ENCODE measurements at places on chromosomes 4 and X.

GRCh38 chrX:95076449-95076848, 1402.4 kb downstream of the FAM133A start:
- DNase-seq = no peak

GRCh38 chr4:95410387-95410977, 138.3 kb downstream of the UNC5C start:
- DNase-seq = no peak

DNA sequence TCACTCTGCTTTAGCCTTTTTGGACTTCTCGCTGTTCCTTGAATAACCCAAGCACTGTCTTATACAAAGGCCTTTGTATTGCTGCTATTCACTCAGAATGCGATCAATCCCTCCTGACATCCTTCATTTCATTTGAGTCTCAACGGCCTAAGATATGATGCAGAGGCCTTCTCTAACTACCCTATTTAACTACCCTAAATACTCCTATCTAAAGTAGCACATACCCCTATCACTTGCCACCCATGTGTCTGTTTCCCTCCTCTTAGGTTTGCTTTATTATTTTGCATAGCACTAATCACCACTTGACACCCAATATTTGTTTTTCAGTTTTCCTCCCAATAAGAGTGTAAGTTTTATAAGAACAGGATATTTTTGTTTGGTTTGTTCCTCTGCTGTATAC, 42.3 kb upstream of the ACSL4 start:
- DNase-seq = no peak

- DNase-seq = no peak
Observed at GRCh38 chr4:26094076-26094475, 180.1 kb downstream of the SMIM20 start.

DNA sequence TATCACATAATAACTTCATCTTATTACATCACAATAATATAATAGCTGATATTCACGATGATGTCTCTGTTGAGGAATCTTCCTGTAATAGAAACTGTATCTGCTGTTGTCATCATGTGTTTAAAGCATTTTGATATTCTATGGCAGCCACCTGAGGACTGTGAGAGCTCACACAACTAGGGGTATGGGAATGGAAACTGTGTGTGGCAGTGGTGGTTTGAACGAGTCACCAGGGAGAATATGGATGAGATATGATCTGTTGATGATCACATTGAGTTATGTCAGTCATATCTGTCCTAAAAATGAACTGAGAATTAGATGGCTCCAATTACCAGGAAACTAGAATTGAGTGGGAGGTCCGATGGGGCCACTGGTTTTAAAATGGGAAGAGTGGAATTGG, 169.6 kb downstream of the MID1IP1 start:
- no peak for DNase-seq

GRCh38 chrX:70042399-70043371, 7.1 kb downstream of the AWAT2 start:
- DNase-seq = no peak

DNA sequence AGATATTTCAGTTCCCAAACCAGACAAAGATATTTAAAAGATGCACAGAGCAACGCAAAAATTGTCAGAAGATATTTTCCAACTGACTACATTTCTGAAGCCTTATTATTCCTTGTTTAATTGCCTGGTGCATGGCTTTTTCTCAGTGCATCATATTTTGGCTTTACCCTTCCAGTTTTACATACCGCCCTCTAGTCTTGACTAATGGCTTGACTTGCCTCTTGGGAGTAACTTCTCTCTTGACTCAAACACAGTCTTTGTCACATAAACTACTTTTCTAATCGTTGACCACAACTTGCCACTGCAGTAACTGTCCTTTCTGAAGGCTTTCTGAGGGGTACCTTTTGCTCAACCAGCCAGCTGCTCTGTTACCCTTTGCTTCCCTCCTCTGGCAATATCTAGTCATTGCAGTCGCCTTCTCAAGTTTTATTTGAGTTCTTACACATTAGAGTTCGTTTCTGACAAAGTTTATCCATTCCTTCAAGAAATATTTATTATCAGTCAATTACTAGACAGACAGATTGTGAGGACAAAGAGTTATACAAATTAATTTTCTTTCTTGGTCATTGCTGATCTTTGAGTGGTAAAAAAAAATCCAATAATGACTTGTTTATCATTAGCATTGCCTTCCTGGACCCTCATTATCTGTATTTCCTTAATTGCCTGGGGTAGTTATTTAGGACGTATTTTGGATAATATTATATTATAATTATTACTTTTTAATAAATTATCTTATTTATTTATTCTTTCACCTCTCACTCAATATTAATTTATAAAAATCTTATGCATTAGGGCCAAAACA, 506.9 kb upstream of the PCDH10 start:
- DNase-seq = no peak

DNA sequence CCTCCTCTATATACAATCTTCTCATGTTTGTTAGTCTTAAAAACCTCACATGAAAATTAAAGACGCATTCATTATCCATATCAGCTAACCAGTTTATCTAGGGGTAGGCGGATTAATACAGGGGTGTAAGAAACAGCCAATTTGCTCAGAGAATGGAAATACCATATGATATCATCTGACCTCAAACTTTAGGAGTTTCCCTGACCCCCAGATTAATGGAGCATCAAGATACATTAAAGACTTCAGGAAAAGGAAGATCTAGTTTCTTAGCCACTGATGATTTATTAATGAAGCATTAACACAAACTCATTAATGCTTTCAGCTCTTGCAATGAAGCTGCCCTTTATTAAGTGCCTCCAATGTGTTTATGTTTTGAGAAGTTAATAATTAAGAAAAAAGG, 67.5 kb downstream of the CAMK2D start:
- no peak for DNase-seq

DNA sequence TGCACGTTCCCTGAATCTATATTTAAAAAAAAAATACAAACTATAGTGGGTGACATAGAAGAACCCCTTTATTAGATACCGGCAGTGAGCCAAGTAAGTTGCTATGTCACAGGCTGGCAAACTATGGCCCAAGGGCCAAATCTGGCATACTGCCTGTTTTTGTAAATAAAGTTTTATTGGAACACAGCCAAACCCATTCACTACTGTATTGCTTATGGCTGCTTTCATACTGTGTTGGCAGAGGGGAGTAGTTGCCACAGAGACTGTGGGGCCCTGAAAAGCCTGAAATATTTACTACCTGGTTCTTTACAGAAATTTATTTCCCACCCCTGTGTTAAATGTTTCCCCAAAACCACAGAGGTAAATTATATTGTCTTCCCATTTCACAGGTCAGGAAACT, 71.2 kb upstream of the EGFL6 start:
- DNase-seq = no peak

- no peak for DNase-seq
Observed at GRCh38 chr4:54924891-54925290, 200.5 kb downstream of the KDR start.

- DNase-seq = no peak
Observed at GRCh38 chr4:100816436-100817045, 298.7 kb upstream of the EMCN start.

DNA sequence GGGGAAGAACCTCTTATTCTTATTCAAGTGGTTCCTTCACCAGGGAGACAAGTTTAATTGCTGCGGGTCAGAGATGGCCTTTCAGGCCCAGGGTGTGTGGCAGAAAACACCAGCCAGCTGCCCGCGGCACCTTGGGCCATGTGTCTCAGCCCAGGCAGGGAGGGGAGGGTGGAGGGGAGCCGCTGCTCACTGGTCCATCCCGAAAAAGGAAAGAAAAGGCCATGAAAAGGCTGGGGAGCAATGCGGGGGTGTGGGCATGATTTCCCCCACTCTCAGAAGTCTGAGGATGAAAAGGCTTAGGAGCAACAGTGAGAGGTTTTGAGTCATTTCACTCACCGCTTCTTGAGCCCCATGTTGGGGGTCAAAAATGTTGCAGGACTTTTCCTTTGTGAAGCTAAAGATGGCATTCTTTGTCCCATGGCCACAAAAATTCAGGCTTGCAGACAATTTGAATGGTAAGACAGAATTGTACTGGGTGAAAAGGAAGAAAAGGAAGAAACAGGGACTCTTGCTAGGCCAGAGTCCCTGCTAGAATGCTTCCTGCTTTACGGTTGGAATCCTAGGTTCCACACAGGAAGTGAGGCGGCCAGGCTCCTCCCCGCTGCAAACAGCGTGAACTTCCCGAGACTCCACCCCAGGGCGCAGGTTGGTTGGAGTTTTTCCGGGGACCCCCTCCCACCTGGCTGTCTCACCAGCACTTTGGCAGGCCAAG, 17.4 kb upstream of the FAM47E start:
- DNase-seq = no peak

GRCh38 chr4:75845992-75846391, 56.3 kb downstream of the PPEF2 start:
- DNase-seq = no peak

DNA sequence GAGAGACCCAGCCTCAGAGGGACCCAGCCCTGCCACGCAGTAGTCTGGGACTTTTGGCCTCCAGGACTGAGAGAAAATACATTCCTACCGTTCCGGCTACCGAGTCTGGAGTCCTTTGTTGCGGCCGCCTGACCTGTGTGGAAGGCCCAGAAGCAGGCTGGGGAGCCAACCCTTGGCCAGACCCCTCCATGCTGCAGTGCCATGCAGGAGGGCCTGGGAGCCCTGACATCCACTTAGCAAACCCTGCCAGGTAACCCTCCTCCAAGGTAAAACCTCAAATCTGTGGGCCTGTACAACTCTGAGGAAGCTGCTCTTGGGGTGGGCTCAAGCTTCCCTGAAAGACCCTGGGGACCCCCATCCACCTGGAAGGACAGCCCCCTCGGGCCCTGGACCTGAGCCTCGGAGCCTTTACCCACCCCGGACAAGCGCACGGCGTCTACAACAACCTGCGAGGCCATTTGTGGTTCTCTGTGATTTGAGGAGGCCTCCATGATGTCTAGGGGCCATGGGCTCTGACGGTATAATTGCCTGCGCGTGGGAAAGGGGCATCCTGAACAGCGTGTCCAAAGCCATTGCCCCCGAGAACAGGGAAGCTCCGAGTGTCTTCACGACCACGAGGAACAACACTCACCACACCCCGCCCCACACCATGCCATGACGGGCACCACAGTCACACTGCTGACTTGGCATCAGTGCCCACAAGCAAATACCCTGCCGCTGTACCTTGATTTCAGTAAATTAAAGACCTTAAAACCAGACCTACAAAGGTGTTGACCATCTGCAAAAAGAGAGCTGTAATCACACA, 58.7 kb downstream of the ZFYVE28 start:
- DNase-seq = no peak

- DNase-seq = no peak
Observed at GRCh38 chr4:106444557-106444956, 76.0 kb upstream of the GIMD1 start.

DNA sequence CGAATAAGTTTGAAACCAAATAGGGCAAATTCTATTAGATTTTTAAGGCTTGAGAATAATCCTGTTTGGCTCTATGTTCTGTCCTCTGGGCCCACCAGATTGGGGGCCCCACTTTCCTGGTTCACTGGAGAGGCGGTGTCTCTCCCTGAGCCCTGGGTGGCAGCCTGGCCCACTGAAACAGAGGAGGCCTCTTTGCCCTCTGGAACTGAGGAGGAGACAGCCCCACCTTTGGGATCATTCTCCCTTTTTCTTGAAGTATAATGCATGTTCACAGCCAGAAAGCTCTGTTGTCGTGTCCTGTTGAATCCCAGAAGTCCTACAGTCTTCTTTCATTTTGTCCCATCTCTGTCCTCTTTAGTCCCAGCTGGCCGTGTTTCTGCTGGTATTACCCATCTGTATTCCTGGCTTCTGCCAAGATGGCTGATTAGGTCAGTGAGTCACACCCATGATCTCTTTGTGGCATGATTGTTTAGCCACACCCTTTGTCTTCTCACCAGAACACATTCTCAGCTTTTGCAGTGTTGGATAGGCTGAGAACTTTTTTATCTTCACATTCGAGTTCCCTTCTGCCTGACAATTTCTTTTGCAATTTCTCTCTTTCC, 8.1 kb upstream of the TBC1D25 start:
- no peak for DNase-seq

DNA sequence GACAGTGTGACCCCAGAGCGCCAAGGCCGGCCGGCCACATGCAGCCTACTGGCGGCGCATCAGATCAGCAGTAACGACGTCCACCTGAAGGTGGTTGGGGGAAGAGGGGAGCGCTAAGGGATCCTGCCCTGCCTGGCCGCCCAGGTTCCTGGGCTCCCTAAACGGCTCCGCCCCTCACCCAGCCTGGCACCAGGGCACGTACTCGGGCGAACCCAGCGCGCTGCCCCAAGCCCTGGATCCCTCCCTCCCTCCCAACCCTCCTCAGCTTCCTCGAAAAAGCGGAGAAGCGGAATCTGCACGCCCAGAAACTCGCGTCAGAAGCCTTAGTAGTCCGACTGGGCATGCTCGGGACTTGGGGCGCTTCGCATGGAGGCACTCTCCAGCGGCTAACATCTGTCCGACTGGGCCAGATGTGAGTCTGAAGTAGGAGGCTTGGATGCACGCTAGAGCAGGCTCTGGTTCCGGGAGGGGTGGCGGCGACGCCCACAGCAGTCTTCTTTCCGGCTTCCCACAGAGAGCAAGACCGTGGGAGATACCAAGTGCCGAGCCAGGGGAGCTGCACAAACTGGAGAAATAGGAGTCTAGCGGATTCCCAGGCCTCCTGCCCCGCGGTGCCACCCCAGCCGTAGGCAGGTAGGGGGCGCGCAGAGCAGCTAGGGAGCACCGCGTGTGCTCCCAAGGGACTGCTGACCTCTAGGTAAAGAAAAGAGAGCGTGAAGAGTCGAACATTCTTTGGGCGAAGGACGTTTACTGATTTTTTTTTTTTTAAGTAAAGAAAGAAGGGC, 114.3 kb upstream of the TEX13C start:
- no peak for DNase-seq

- DNase-seq = no peak
Observed at GRCh38 chrX:133190877-133191738, 27.0 kb downstream of the TFDP3 start.

DNA sequence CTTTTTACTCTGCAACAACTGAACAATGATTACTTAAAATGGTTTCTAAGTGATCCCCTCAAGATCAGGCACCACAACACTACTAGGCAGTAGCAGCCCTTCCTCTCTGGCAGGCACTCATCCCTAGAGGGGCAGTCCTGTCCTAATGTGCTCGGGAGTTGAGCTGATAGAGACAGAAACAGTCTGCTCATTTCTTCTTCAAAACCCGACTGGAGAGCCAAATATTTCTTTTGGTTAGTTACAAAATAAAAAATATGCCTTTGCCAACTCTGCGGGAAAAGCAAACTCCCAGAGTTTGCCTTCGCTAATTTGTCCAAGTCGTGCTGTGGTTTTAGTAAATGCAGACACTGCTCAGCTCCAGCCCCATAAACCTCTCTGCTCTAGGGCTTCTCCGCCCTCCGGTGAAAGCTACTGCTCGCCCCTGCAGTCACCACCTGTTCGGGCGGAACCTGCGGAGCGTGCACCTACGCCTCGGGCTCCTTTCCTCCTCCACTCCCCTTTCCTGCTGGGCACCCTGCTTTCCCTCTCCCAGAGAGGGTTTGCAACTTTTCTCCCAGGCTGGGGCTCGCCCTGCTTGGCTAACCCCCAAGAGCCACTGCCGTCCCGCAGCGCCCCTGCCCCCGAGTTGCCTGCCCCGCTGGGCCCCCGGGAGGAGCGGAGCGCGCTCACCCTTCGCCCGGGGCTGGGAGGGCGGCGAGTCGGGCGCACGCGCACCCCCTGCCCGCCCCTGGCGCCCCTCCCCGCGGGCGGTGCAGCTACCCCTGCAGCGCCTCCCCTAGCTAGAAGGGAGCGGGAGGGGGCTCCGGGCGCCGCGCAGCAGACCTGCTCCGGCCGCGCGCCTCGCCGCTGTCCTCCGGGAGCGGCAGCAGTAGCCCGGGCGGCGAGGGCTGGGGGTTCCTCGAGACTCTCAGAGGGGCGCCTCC, at the start of gene NPNT:
Gene NPNT (plus strand): TSS at position 812 of the 923 bp plus-strand sequence. CDS start 182 bp downstream, outside the sequence.
- no peak for DNase-seq

GRCh38 chrX:18045436-18045835, 175.2 kb downstream of the BEND2 start:
- DNase-seq = no peak

- DNase-seq = no peak
Observed at GRCh38 chr4:168057412-168057811, 34.9 kb upstream of the ANXA10 start.

All from T-helper 22 cell (primary cell).